ENCODE measurements at places on chromosomes 1 and 21. TPM values are rescaled to one million over a fixed set of nuclear protein-coding genes. Genes with fewer than 3 reads are reported as not detected.

NFASC gene
- 0.19 TPM for total RNA-seq

FMO4 gene
- total RNA-seq, result 2.8 TPM

SPRR5 gene
- not detected for total RNA-seq

SLAMF7 gene
- not detected for total RNA-seq

AQP10 gene
- not detected for total RNA-seq

IL12RB2 gene
- not detected for total RNA-seq

TMEM53 gene
- 5.9 TPM for total RNA-seq

CFHR2 gene
- total RNA-seq, result not detected

ZNF697 gene
- total RNA-seq, result 2.3 TPM

LCE1E gene
- total RNA-seq, result not detected

RUSC1 gene
- total RNA-seq, result 43.3 TPM

CELA2B gene
- total RNA-seq, result not detected

SYTL1 gene
- not detected for total RNA-seq

DNA sequence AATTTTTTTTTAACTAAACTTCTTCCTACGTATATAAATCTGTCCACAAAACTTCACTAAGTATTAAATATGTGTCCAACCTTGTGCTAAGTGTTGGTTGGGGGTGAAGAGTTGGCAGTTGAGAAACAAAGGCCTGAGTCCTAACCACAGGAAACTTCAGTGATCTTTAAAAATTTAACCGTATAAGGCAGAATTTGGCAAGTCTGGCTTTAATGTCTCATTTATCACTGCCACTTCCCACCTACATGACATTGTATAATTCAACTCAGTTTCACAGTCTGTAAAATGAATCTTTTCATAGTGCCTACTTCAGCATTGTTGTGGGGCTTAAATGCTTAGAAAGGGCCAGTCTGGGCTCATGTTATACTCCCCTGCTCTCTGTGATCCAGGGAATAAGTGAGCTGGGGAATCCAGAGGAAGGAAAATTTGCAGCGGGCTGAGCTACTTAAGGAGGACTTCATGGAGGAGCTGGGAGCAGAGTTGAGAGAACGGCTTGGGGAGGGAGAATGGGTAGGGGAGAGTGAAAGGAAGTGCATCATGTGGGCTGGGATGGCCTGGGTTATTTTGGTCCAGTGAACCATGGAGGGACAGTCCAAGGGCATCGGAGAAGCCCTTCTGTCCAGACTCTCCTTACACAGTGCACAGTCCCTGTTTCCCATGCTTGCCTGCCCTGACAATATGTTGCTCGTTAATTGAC, 14.5 kb downstream of the IFNAR2 start:
- no peak for DNase-seq

- no peak for DNase-seq
Measured at GRCh38 chr1:241638099-241638682, 2.0 kb downstream of the CHML start.

DNA sequence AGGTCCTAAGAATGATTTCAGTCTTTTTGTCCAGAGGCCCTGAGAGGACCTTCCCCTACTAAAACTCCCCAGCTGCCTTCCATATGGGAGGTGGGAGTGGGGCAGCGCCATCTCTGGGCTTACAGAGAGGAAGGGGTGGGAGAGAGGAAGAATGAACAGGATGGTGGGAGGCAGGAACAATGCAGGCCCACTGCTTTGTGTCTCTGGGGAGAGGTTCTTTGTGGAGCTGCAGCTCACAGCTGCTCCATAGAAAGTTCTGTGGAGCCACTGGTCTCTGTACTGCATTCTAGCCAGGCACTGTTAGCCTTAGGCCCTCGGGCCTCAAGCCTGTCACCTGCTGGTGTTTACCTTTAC, 43.6 kb upstream of the A3GALT2 start:
- no peak for DNase-seq

DNA sequence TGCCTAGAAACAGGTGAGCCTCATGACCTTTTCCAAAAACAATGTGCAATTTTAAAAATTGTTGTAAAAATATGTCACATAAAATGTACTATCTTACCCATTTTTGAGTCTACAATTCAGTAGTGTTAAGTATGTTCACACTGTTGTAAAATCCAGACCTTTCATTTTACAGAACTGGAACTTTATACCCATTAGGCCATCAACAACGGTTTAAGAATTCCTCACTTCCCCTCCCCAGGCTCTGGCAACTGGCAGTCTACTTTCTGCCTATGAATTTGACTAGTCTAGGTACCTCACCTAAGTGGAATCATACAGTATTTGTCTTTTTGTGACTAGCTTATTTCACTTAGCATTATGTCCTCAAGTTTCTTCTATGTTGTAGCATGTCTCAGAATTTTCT, 8.6 kb downstream of the CTSE start:
- DNase-seq, result no peak

DNA sequence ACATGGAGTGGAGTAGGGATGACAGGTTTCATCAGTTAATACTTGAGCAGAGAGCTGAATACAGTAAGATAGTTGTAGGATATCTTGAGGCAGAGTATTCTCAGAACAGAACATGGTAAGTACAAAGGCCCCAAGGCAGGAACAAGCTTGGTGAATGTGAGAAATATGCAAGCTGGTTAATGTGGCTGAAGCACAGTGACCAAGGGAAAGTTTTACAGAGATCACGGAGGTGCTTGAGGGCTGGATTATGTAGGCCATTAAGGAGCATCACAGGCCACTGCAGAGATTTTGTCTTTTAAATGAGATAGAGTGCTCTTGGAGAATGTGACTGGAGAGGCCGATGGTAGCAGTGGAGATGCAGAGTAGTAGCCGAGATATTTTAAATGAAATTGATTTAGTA, 54.0 kb upstream of the BOLA1 start:
- DNase-seq, result peak; percentile 0

DNA sequence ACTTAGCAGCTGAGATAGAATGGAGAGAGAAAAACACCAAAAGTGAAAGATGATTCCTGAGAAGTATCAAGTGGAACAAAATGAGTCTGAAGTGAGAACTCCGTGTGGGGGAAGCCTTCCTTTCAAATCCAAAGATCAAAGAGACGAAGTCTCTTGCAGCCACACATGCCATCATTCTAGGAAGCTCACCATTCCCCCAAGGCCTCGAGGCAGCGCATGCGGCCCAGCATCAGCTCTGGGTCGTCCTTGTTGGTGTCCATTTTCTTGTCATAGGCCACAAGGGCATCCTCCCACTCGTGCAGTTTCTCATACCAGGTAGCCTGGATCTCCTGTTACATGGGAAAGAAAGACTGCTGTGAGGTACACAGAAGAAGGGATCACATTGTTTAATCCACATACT, 32.2 kb upstream of the ANGPTL7 start:
- no peak for DNase-seq

- DNase-seq, result peak; percentile 64
Measured at GRCh38 chr1:18913065-18913835, 10.9 kb upstream of the ALDH4A1 start.

DNA sequence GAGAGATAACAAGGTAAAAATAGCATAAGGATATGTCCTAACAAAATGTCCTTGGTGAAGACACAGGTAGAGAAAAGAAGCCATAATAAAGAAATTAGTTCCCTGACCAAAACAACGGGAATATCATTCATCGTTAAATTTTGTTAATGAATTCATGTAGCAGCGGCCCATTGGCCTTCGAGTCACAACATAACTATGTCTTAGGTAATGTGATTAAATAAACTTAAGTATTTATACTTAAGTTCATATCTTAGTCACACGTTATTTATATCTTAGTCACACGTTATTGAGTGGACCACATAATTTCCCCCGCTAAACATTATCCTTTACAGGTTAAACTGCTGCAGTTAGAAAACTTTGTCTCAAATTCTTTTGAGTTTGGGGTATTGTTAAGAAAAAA, 1.2 kb downstream of the NEXN start:
- DNase-seq, result peak; percentile 72

GRCh38 chr1:84122780-84123382, 21.2 kb upstream of the PRKACB start:
- peak; percentile 50 for DNase-seq
